Germinal center (tissue), 1 donor: ENCODE measurements at places on chromosomes 7 and 10.

DNA sequence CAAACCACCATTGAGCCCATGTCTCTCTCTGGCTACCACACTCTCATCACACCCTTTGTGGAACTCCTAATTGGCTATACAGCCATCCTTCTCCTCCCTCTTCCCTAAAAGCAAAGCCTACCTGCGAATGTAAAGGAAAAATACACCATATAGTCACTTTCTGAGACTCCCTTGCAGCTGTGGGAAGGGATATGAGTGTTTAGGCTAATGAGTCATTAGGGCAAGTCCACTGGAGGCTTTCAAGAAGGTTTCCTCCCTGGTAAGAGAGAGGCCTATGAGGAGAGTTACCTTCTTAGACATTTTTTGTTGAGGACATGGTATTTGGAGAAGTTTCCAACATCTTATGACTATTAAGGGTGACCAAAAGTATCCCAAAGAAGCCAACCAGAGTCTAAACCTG, 4.1 kb upstream of the TMEM243 start:
- DNase-seq: no peak

- no peak for DNase-seq
These were observed 137.9 kb downstream of the KLF6 start for GRCh38 chr10:3647074-3647473.

DNA sequence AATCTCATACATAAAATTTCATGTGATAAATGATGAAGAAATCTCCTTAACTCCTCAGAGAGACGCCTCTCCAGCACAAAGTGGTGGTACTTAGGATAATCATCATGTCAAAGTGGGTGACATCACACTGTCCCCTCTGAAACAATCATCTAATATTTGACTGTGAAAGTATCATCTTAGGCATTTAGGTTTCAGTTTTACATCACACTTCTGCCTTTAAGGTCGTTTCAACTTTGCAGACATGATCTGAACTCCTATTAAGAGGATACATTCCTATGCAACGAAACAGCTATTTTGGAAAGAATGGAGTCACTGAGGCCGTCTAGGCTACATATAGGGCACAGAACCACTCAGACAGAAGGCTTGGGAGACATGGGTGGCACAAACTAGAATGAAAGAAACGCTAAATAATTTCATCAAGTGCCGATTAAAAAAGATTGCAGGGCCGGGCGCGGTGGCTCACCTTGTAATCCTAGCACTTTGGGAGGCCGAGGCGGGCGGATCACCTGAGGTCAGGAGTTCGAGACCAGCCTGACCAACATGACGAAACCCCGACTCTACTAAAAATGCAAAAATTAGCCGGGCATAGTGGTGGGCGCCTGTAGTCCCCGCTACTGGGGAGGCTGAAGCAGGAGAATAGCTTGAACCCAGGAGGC, 2.0 kb downstream of the VOPP1 start:
- peak; percentile 49 for DNase-seq

- no peak for DNase-seq
These were observed 21.5 kb upstream of the OGDHL start for GRCh38 chr10:49783645-49784044.
